ENCODE measurements at places on chromosomes 5 and 9. TPM values are rescaled to one million over a fixed set of nuclear protein-coding genes. Genes with fewer than 3 reads are reported as not detected.

HAND1 gene
- total RNA-seq: 0.14 TPM

ECM2 gene
- total RNA-seq: 1.5 TPM

AIF1L gene
- 0.22 TPM for total RNA-seq

RPP25L gene
- total RNA-seq: 17.3 TPM

ADRA1B gene
- total RNA-seq: under 0.01 TPM

MRPS27 gene
- total RNA-seq: 85.8 TPM

PTGDS gene
- total RNA-seq: 4.2 TPM

MVB12B gene
- total RNA-seq: 2.6 TPM

AMBP gene
- not detected for total RNA-seq

ACSL6 gene
- not detected for total RNA-seq

SLC46A2 gene
- not detected for total RNA-seq

SLC6A18 gene
- total RNA-seq: not detected

ADRB2 gene
- 2.3 TPM for total RNA-seq

NRARP gene
- 0.43 TPM for total RNA-seq

TERT gene
- not detected for total RNA-seq

FIBCD1 gene
- total RNA-seq: 2.4 TPM

NR5A1 gene
- total RNA-seq: not detected

SELENOP gene
- total RNA-seq: 4.7 TPM

CNTLN gene
- 9.8 TPM for total RNA-seq

VAV2 gene
- 16.6 TPM for total RNA-seq

OLFM1 gene
- total RNA-seq: 0.44 TPM

PRRT1B gene
- not detected for total RNA-seq

HRCT1 gene
- total RNA-seq: not detected

CLTA gene
- total RNA-seq: 420 TPM

SLC6A7 gene
- under 0.01 TPM for total RNA-seq

GABRA6 gene
- total RNA-seq: 0.29 TPM

GPR151 gene
- not detected for total RNA-seq

CCDC183 gene
- 0.22 TPM for total RNA-seq

SLC45A2 gene
- total RNA-seq: not detected

DBH gene
- total RNA-seq: not detected

ENTREP1 gene
- 0.14 TPM for total RNA-seq

NR2F1 gene
- 87.2 TPM for total RNA-seq

GABBR2 gene
- 8.3 TPM for total RNA-seq

CCL21 gene
- not detected for total RNA-seq

RNF208 gene
- 0.43 TPM for total RNA-seq

ZNG1E gene
- 19.7 TPM for total RNA-seq

KYAT1 gene
- 13.3 TPM for total RNA-seq

CDH18 gene
- total RNA-seq: not detected

KIAA0825 gene
- 6.0 TPM for total RNA-seq

ANGPTL2 gene
- total RNA-seq: 21.2 TPM

PCDHA12 gene
- under 0.01 TPM for total RNA-seq

MCIDAS gene
- not detected for total RNA-seq

All from placental pericyte (primary cell).